ENCODE measurements at places on chromosomes 6 and 20.
A peak's percentile ranks its signal among the peaks of the same experiment; 100 is the strongest.

- DNase-seq = no peak
Observed at GRCh38 chr20:3794701-3795420, 1.2 kb upstream of the CDC25B start.

- DNase-seq = no peak
Observed at GRCh38 chr6:134414793-134415192, 96.9 kb upstream of the SGK1 start.

DNA sequence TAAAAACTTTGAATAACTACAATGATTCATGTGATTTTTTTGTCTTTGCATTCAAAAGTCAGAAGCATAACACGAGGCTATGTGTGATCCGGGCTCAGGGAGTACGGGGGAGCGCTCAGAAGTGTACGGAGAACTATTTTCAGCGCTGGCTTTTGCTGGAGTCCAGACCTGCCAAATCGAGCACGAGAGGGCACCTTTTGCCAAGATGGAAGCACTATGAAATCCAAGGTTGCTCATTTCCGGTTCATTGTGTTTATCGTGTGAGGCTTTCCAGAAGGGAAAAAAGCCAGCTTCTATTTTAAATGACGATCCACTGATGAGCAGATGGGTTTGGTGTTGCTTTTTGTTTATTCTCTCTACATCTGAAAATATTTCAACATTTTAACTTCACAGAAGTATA is 11.3 kb downstream of the RAMACL start:
- no peak for DNase-seq

DNA sequence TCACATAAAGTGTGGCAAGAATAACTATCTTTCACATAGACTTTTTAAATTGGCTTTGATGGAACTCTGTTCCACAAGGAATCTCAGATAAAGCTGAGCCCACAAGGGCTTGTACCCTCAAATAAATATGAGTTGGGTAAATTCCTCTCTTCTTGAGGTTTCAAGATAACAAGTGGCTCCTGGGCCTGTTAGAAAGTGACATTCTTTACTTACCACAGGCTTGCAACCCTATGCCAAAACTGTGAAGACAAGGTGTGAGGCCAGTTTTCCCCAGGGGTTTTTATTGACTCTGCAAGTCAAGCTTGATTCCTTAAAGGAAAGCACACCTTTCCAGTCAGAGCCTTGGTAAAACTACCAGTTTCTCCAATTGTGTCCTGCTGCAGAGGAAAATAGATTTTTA is 664.8 kb upstream of the GJE1 start:
- DNase-seq = no peak

DNA sequence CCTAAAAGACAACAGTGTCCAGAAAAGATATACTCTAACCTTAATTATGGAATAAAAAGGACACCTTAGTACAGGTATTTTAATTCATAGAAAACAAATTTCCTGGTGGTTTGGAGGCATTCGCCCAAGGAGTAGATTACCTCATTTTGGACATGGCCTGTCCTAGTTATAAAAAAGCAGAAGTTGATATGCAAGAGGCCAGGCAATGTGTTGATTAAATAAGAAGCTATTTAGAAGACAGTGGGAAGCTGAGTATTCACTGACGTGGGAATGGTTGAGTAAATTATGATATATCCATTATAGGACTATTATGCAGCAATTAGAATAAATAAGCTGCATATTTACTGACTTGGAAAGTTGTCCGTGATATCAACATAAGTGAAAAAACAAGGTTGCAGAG is 314.9 kb downstream of the ALDH8A1 start:
- no peak for DNase-seq

DNA sequence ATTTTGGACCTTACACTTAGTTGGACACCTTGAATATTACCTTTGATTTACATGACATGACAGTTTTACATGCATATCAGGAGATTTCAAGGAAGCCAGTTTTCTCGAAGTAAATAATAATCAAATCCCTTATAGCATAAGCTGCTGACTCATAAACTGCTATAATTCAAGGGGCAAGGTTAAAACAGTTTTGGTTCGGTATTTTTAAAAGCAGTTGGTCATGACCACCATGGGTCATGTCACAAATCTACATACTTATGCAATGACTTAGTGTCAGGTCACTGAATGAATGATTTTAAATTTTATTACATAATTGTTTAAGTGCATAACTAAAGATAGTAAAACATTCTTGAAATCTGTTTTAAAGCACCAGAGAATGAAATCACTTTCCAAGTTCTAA is 158.0 kb downstream of the DST start:
- DNase-seq = no peak

GRCh38 chr6:54817236-54817635 is 29.3 kb upstream of the FAM83B start:
- DNase-seq = no peak

- no peak for DNase-seq
Observed at GRCh38 chr6:62039605-62040004, 246.4 kb downstream of the KHDRBS2 start.

GRCh38 chr6:140563728-140564127 is 1189.3 kb upstream of the CITED2 start:
- no peak for DNase-seq

GRCh38 chr6:16524380-16524707 is 236.9 kb downstream of the ATXN1 start:
- DNase-seq = no peak

- DNase-seq = no peak
Observed at GRCh38 chr6:168791917-168792316, 350.9 kb downstream of the SMOC2 start.

GRCh38 chr6:53352360-53352759 is 3.6 kb upstream of the ELOVL5 start:
- DNase-seq = no peak

DNA sequence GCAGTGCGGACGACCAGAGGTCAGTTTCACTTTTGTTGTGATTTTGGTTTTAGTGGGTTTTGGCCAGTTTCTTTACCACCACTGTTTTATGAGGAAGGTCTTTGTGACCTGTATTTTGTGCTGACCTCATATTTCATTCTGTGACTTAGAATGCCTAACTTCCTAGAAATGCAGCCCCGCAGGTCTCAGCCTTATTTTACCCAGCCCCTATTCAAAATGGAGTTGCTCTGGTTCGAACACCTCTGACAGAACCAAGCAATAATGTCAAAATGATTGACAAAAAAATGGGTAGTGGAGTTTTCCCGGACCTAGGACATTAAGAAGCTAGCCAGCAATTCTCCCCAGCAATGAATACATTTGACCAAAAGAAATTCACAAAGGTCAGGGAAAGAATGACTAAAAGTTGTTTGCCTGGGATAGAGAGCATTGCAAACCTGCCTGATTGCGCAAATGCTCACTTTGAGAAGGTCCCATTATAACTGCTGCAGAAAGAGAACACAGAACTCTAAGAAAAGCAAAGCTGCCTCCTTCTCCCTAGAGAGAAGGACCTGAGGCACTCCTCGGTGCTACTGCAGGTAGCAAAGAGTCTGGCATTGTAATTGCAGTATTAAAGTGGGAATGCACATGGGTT is 288.8 kb downstream of the ADGB start:
- no peak for DNase-seq

DNA sequence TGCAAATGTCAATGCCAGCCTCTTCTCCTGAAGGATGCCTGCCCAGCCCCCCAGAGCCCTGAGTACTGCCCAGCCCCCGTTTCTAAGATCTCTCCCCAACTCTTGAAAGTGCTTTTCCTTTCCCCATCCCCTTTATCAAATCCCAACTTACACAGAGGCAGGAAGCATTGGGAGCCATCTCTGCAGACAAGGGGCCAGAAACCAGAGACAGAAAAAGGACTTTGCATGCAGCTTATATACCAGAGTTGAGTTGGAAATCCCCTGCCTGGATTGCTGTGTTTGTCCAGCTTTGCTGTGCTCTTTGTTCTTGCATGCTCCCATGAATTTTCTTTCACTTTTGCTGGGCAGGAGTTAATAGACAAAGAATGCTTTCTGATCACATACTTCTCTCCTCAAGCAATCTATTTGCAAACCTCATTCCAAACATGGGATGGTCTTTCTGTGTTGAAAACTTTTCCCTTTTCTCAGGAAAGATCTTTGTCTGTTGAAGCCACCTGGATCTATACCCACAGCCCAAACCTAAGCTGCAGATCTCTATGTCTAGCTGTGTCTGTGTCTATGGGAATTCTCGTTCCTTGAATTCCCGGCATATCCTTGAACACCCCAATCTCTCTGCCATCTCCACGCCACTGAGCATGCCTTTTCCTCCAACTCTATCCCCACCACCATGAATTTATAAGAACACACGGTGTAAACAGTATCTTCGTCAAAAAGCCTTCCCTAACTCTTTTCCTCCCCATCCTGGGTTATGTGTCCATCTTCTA is at the start of gene UBD:
Gene UBD (minus strand): TSS at position 209 of the 764 bp plus-strand sequence. CDS start 31 bp downstream, at position 178.
- peak; percentile 28 for DNase-seq

- peak; percentile 50 for DNase-seq
Observed at GRCh38 chr6:116450769-116451740, 10.1 kb upstream of the CALHM6 start.

DNA sequence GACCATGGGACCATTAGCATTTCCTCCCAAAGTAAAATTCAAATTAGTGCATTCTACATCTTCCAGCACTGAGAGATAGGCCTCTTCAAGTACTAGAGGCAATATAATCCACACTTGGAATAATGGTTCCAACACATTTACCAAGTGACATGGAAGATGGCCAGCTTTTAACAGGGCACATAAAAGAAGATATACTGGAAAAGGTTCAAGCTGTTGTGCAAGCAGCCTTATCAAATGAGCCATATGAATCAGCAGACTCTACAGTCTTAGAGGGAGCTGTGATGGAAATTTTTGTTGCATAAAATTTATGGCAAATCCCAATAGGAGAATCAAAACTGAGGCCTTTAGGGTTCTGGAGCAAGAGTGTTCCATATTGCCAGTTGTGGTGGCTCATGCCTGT is 526.6 kb upstream of the IRAK1BP1 start:
- no peak for DNase-seq

- no peak for DNase-seq
Observed at GRCh38 chr6:137882225-137882961, 15.3 kb downstream of the TNFAIP3 start.

DNA sequence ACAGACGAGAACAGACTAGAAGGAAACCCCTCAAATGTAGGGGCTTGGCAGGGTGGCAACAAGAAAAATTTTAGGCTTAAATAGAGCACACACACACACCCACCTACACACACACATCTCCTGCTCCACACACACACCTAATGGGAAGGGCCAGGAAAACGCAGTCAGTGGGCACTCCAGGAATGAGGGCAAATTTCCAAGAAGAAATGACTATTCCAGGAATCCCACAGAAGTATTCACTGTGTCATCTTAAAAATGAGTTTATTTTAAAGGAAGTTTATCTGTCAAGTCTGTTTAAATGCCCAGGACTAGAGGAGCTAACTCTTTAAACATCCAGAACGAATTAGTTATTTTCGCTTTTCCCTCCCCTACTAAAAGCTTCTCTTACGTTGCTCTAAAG is 13.0 kb downstream of the ALDH8A1 start:
- DNase-seq = no peak

- DNase-seq = peak; percentile 15
Observed at GRCh38 chr6:116010790-116011401, 49.8 kb downstream of the FRK start.

GRCh38 chr6:148999929-149000468 is 253.2 kb downstream of the UST start:
- no peak for DNase-seq

GRCh38 chr6:119495230-119495683 is 145.7 kb upstream of the MAN1A1 start:
- DNase-seq = no peak

- DNase-seq = no peak
Observed at GRCh38 chr20:53381568-53382262, 211.9 kb downstream of the ZNF217 start.

GRCh38 chr20:13265941-13266340 is 44.9 kb downstream of the ISM1 start:
- no peak for DNase-seq

GRCh38 chr20:41664584-41664983 is 46.4 kb upstream of the CHD6 start:
- peak; percentile 25 for DNase-seq

GRCh38 chr6:112054001-112054400 is at the start of gene CCN6:
Gene CCN6, plus strand, starts transcription at chr6:112054104. Its CDS starts 254 bp downstream, at chr6:112054358.
- DNase-seq = no peak

- DNase-seq = peak; percentile 29
Observed at GRCh38 chr6:36028088-36028876, 674 bp downstream of the MAPK14 start.

- no peak for DNase-seq
Observed at GRCh38 chr6:49430187-49430586, 32.9 kb downstream of the MMUT start.

GRCh38 chr6:39772559-39773273 is 19.5 kb upstream of the DAAM2 start:
- no peak for DNase-seq

DNA sequence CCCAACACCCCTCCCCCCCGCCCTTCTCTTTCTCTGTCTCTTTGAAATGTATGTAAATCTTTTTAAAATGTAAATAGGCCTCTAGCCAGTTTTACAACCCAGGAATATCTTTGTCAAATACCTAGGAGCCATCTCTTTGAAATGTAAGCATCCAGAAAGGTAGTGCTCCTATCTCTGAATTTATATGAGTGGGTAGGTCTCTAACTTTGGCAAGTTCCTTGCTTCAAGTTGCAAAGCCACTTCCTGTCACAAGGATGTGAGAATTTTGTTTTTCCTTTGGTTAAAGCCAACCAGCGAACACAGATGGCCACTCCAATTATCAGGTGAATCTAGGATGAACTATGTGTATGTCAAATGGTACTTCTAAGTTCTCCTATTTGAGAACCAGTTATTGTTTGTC is 6.2 kb upstream of the DEFB132 start:
- no peak for DNase-seq

DNA sequence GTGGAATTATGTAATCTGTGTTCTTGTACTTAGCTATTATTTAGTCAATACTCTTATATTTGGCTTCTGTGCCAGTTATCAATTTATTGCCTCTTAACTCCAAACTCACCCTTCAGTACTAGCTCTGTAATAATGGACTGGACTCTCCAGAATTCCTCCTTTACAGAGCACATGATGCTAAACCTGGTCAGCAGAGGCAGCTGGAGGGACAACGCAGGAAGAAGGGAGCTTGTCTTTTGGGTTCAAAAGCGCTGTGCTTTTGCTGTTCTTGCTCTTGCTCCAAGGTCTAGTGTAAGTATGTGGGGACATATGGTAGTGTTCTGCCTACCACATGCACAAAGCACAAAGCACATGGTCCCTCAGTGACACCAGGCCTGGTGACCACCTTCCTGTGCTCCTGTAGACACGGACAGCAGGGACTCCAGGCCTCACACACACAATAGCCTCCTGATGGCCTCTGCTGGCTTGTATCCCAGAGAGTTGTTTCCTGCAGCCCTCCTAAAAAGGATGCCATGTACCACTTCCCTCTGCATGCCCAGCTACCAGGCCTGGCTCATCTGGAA is 46.1 kb downstream of the CHD6 start:
- no peak for DNase-seq

- peak; percentile 6 for DNase-seq
Observed at GRCh38 chr20:2757969-2758368, 42.5 kb downstream of the CPXM1 start.

DNA sequence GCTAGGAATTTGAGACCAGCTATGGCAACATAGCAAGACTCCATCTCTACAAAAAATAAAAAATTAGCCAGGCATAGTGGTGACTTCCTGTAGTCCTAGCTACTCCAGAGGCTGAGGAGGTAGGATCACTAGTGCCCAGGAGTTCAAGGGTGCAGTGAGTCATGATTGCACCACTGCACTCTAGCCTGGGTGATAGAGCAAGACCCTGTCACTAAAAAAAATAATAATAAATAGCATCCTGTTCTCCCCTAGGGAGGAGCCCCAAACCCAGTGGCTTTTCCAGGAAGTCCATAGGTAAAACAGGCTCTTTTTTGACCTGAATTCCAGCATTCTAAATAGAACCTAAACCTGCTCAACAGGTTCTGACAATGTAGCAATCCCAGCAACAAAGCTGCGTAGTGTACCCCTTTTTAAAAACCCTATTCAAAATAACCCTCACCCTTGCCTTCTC is 192.0 kb downstream of the ALDH8A1 start:
- no peak for DNase-seq
